ENCODE measurements at places on chromosomes 1 and 21. TPM values are rescaled to one million over a fixed set of nuclear protein-coding genes. Genes with fewer than 3 reads are reported as not detected.

- no peak for DNase-seq
Observed at GRCh38 chr1:166302989-166303758, 136.4 kb upstream of the FAM78B start.

GRCh38 chr1:37945743-37946702 lies 830 bp downstream of the INPP5B start:
- DNase-seq = peak; percentile 55

- DNase-seq = no peak
Observed at GRCh38 chr1:39788758-39789570, at the start of gene BMP8B. Gene BMP8B, minus strand, starts transcription at chr1:39788865. Its CDS starts 380 bp downstream, at chr1:39788485.

DNA sequence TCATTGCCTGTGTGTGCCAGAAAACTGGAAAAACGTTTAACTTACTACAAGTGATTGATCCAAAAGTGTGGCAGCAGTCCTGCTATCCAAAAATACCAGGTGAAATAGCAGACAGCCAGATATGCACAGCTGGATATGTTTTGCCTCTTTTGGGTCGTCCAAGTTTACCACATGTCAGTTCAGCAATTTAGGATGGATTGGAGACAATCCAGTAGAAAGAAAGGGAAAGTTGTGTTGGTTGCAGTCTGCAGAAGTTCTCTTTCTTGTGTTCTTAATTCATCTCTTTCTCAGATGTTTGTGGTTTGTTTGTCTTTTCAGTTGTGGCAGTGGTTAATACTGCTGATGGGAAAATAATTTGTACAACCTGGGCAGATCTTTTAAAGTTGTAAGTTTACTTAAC lies 645.0 kb downstream of the PTPRC start:
- no peak for DNase-seq

PRDM16 gene
- total RNA-seq = 0.12 TPM

DAB1 gene
- not detected for total RNA-seq

DNA sequence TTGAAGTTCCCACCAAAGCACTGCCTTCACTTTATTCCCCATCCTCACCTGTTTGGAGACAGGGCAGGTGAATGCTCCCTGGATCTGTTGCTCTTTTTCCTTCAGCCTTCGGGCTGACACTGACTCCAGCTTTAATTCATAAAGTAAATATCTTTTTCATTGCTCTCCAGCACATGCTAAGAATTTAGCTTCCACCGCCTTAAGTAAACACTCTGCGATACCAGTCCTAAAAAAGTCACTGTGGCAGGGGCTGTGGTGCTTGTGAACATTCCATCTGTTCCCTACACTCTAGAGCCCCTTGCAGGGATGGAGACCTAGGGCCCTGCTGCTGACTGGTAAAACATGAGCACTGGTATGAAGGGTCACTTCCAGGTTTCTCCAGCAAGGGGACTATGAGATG lies 896 bp upstream of the PLA2G2A start:
- DNase-seq = no peak

- DNase-seq = no peak
Observed at GRCh38 chr21:34726627-34727337, 58.0 kb downstream of the CLIC6 start.

NPPB gene
- 0.34 TPM for total RNA-seq

SFN gene
- total RNA-seq = not detected

DNA sequence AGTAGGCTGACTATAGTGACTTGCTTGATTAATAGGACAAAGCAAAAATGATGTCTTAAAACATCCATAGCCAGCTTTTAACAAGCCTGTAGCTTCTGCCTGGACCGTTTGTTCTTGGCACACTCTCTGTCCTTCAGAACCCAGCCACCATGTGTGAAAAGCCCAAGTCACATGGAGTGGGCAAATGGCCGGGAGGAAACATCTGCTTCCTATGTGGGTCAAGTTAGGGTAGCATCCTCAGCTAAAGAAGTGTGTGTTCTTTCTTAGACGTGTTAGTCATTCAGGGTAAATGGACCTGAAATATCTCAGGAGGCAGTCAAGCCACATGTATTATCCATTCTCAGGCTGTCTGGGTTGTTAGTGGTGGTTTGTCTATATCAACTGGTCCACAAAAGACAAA lies 23.4 kb downstream of the RD3 start:
- DNase-seq = peak; percentile 83
